ENCODE measurements at places on chromosomes 2 and 18.

GRCh38 chr18:45774065-45774521 is 50.1 kb downstream of the SLC14A1 start:
- no peak for DNase-seq

GRCh38 chr2:48016225-48017019 is 110.1 kb upstream of the FBXO11 start:
- no peak for DNase-seq

- DNase-seq: peak; percentile 80
Measured at GRCh38 chr2:235940330-235940729, 227.9 kb downstream of the GBX2 start.

DNA sequence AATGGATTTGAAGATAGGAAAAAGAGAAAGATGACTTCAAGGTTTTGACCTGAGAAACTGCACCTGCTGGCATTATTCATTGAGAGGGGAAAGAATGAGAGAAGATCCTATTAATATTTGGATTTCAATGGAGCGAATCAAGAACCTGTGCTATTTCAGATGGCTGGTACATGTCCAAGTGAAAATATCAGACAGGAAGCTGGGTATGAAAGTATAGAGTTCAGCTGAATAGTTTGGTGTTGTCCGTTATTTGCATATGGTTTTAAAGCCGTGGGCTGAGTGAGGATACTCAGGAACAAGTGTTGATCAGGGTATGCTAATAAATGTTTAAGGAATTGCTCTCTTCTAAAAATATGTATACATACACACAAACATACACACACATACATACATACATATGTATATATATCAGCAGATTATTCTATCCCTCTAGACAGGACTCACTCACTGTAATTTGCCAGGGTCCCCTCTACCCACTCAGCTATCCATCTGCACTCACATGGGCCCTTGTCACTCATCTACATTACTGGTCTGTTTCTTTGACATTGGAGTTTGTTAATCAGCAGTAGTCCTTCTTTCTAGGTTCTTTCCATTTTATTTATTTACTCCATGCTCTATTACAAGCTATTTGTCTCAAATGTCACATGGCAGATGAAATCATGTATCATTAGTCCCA is 33.9 kb upstream of the IKZF2 start:
- DNase-seq: no peak

GRCh38 chr2:134718817-134719814 is at the start of gene TMEM163:
TMEM163 (minus strand) TSS chr2:134719000.
- no peak for DNase-seq

GRCh38 chr2:205883965-205884364 is 201.7 kb downstream of the NRP2 start:
- DNase-seq: no peak

- no peak for DNase-seq
Measured at GRCh38 chr18:28127763-28128658, 48.9 kb downstream of the CDH2 start.

GRCh38 chr2:219701847-219702634 is 74.6 kb downstream of the SLC4A3 start:
- DNase-seq: no peak

GRCh38 chr18:31241900-31242409 is 76.0 kb upstream of the DSG1 start:
- DNase-seq: no peak

- DNase-seq: no peak
Measured at GRCh38 chr2:46803547-46803878, 112.1 kb downstream of the MCFD2 start.

GRCh38 chr2:211329882-211330281 is 773.5 kb downstream of the CPS1 start:
- DNase-seq: no peak

DNA sequence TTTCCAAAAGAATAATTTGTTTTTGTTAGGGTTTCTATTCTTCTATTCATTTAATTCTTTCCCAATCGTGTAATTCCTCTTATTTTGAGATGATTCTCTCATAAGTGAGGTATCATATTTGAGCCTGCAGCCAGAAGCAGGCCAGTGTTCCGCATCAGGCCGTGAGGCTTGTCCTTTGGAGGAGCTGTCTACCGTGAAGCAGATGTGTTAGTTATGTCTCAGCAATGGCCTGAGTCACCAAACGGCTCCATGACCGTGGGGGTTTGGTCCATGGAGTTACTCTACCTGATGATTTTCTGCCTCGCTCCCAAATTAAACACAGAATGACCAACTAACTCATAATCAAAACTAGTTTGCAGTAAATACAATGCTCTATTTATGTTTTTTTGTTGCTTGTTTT is 64.2 kb upstream of the TMEM87B start:
- no peak for DNase-seq

DNA sequence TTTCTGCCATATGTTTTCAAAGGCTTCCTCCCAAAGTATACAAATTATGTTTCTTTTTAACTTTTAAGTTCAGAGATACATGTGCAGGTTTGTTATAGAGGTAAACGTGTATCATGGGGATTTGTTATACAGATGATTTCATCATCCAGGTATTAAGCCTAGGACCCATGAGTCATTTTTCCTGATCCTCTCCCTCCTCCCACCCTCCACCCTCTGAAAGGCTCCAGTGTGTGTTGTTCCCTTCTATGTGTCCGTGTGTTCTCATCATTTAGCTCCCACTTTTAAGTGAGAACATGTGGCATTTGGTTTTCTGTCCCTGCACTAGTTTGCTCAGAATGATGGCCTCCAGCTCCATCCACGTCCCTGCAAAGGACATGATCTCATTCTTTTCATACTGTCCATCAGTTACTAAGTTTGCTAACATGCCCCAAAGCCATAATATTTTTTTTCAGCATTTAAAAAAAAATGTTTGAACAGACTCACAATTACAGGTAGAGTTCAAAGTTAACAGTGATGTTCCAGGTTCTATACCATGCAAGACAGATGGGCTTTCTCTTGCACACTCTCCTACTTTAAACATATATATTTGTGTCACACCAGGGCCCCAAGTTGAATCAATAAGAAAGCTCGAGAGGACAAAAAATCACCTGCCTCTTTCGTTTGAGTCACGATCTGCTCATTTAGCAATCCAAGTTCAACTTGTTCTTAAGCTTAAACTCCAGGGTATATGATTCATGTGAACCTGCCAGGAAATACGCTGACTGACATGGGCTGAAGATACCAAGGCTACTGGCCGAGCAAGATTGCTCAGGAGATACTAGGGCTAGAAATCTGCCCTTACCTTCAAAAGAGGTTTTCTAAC is 77.6 kb downstream of the AP1S3 start:
- DNase-seq: no peak

GRCh38 chr2:46456789-46457188 is 22.6 kb upstream of the TMEM247 start:
- DNase-seq: no peak

- no peak for DNase-seq
Measured at GRCh38 chr2:132609101-132609890, 60.7 kb downstream of the LYPD1 start.

DNA sequence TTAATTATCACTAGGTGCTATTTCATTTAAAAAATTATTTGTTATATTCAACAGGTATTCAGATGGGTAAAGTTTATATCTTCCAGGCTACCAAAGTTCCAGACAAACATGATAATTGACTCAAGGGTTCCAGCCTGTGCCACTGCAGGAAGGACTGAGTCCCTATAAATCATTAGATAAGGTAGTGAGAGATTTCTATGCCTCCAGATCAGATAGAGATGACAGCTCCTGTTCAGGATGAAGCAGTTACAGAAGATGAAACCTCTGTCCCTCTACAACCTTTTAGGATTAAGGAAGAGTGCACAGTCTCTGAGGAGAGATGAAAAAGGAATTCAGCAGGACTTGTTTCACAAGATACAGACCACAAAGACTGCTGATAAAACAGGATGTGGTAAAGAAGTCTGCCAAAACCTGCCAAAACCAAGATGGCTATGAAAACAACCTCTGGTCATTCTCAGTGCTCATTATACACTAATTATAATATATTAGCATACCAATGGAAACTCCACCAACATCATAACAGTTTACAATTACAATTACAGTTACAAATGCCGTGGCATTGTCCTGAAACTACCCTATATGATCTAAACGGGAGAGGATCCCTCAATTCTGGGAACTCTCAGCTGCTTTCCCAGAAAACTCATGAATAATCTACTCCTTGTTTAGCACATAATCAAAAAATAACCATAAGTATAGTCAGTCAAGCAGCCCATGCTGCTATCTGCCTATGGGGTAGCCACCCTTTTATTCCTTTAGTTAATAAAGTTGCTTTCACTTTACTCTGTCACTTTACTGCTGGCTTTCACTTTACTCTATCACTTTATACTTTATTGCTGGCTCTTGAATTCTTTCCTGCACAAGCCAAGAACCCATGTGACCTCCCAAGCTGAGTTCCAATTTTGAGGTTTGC is 288.5 kb downstream of the PDE11A start:
- DNase-seq: no peak

DNA sequence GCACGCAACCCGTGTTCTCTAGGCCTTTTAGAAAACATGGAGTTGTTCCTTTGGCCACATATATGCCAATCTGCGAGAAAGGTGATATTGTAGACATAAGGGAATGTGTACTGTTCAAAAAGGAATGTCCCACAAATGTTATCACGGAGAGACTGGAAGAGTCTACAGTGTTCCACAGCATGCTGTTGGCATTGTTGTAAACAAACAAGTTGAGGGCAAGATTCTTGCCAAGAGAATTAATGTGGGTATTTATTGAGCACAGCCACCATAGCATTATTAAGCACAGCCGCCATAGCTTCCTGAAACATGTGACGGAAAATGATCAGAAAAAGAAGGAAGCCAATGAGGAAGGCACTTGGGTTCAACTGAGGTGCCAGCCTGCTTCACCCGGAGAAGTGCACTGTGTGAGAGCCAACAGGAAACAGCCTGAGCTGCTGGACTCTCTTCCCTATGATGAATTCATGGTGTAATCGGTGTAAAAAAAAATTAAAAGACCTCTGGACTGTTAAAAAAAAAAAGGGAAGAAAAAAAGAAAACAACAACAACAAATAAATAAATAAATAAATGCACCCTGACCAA is 29.0 kb upstream of the REL start:
- no peak for DNase-seq

- DNase-seq: no peak
Measured at GRCh38 chr18:58529714-58530354, 99.1 kb downstream of the ALPK2 start.

GRCh38 chr18:49019446-49020045 is 68.8 kb upstream of the SMAD7 start:
- DNase-seq: peak; percentile 35

GRCh38 chr18:13397504-13398163 is 179.1 kb downstream of the LDLRAD4 start:
- no peak for DNase-seq

DNA sequence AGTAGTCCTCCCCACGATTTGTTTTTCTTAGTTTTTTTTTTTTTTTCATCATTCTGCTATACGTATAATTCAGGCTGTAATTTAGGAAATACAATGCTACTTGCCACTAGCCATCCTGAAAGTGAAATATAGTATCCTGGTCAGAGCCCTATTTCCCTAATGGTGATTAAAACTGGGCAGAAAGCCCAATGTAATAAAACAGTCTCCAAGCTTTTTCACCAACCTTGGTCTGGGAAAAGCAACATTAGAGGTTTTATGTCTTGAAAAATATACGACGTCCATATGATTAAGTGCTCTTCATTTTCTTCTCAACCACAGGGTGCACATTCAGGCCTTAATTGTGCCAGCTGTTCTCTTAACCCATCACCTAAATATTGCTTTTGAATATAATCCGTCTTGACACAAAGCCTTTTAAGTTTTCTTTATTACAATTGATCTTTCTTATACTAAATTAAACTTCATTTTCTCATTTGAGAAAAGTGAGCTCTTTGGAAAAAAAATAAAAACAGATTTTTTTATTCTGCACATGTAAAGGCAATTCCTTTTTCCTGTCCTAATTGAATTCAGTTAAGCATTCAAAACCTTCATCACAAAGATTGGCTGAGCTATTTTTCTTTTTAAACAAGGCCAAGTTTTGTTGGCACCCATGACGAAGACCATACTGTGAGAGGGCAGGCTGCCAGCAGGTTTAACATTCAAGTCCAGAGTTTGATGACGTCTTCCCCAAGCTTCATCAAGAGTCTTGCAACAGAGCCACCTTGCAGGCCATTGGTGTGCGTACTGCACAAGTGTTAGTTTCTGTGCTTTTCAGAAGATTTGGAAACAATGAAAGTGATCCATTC is 52.7 kb downstream of the MAP2 start:
- no peak for DNase-seq

DNA sequence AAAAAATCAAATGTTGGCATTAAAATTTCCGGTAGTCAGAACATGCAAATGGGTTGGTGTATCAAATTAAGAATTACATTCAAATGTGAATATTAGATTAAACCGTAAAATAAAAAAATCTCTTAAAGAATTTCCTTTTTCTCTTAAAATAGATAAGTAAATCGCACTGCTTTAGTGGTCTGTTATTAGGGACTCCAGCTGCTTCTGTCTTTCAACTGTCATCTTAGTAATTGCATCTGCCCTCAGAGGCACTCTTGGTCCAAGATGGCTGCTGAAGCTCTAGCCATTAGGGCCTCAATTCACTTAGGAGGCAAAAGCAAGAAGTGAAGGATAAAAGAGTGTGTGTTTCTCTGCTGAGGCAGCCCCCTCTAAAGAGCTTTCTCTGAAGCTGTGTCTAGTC is 132.4 kb downstream of the MGAT5 start:
- no peak for DNase-seq

GRCh38 chr2:3242747-3243369 is 134.8 kb downstream of the EIPR1 start:
- no peak for DNase-seq

GRCh38 chr18:13868501-13869271 is 44.7 kb downstream of the MC5R start:
- no peak for DNase-seq

- no peak for DNase-seq
Measured at GRCh38 chr18:21090680-21091079, 20.9 kb downstream of the ROCK1 start.

DNA sequence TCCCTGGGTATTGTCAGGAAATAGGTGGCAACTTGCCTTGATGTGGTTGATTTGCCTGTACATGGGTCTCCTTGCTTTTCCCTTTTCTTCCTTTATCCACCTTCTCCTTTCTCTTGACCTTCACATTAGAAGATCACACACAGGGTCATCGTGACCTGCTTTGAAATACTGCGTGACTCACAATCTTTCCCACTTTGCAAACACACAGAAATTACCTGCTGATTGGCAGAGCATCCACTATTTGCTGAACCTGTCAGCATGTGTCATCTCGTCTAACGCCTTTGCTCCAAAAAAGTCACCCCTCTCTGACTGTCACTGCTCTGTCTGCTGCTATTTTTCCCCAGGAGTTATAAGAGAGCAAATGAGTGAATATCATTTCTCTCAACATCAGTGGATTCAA is 60.8 kb downstream of the MYO3B start:
- DNase-seq: no peak
